ENCODE measurements at places on chromosomes 2 and 18.

GRCh38 chr2:241666627-241667400 is 19.8 kb downstream of the DTYMK start:
- no peak for DNase-seq

GRCh38 chr18:48790869-48791635 is 159.7 kb downstream of the SMAD7 start:
- DNase-seq = no peak

GRCh38 chr2:150417278-150417677 is 70.2 kb downstream of the RND3 start:
- no peak for DNase-seq

DNA sequence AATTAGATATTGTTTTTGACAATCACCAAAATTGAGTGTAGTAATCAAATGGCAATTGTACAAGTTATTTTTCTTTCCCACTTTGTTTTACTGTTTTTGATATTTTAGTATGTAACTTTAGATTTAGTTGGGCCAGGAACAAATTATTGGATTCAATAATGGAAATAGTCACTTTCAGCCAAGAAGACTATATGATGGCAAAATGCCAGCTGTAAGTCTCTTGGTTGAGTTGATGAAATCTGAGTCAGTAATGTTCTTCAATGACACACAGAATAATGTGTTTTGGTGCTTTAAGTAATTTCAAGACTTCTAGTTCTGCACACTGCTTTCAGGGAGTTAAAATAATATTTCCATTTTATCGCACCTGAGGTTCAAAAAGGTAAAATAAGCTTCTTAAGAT is 2022.0 kb upstream of the CELF4 start:
- DNase-seq = no peak

- no peak for DNase-seq
These were observed 40.9 kb upstream of the GPC1 start for GRCh38 chr2:240394549-240394948.

GRCh38 chr2:30412684-30413570 is 34.1 kb upstream of the LCLAT1 start:
- no peak for DNase-seq

- no peak for DNase-seq
These were observed 33.1 kb upstream of the SNORC start for GRCh38 chr2:232836934-232837333.

DNA sequence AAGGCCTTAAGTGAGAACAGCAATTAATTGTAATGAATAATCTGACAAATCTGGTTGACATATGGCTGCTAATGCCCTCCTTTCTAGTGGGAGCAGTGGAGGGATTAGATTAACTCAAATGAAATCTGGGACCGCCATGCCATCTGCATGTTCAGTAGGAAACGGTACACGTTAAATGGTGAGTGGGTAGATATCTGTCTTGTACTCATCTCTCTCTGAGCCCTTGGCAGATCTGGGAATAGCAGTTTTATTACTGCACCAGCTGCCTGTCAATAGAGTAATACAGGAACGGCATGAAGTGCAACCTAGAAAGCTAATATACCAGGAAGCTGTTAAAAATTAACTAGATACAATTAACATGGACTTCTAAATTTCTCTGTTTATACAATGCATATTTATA is 258.8 kb downstream of the GPD2 start:
- no peak for DNase-seq

GRCh38 chr2:166181813-166182154 is 54.0 kb upstream of the SCN1A start:
- no peak for DNase-seq

- DNase-seq = no peak
These were observed 17.3 kb upstream of the KLHL23 start for GRCh38 chr2:169716238-169716886.

- DNase-seq = no peak
These were observed 7.1 kb upstream of the SOS1 start for GRCh38 chr2:39127973-39128372.

DNA sequence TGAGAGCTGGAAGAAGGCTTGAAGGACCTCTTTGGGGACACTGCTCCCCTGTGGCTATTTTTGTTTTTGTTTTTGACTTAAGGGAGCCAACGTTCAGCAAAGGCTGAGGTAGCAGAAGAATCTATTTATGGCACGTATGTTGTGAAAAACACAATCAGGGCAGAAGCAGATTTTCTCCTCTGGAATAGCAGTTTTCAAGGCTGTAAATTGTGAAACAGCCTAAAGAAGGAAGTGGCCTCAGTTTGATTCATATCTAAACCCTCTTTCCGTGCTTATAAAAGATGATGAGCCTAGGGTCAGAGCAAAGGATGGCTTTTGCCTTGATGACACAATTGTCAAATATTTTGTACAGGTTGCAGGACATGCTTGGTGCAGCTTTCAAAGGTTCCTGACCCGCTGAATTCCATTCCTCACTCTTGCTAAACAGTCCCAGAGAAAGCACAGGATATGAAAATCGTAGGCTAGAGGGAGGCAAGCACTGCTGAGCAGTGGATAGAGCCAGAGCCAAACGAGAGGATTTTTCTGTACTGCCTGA is 106.2 kb upstream of the DLX2 start:
- DNase-seq = no peak

GRCh38 chr2:218060118-218060517 is 8.9 kb upstream of the RUFY4 start:
- DNase-seq = no peak

GRCh38 chr2:18244845-18245244 is 315.6 kb downstream of the RDH14 start:
- no peak for DNase-seq

DNA sequence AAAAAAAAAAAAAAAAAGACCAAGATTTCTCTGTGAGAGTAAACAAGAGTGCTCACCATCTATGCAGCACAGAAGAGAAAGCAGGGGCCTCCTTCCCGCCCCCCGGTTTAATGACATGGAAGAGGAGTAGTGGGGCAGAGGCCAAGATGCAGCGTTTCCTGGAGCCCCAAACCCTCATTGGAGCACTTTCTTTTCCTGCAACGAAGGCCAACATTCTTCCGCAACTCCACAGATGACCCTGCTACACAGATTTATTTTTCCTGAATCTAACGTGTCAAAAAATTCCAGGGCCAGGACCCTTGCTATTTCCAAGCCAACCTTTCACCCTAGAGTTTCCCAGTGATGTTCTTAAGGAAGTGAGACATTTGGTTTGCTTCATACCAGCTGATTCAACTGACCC is 189.6 kb downstream of the MIB1 start:
- DNase-seq = no peak

DNA sequence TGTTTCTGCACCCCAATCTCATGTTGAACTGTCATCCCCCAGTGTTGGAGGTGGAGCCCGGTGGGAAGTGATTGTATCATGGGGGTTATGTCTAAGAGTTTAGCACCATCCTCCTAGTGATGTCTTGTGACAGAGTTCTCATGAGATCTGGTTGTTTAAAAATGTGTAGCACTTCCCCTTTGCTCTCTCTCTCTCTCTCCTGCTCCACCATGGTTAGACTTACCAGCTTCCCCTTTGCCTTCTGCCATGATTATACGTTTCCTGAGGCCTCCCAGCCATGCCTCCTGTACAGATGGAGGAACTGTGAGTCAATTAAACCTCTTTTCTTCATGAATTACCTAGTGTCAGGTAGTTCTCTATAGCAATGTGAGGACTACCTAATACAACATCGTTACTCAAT is 396.9 kb upstream of the LRATD1 start:
- DNase-seq = no peak

GRCh38 chr18:48702346-48703027 is 163.7 kb downstream of the CTIF start:
- no peak for DNase-seq
